ENCODE measurements at places on chromosomes 16 and 17.

- DNase-seq = no peak
Observed at GRCh38 chr17:50207792-50208567, 6.5 kb upstream of the COL1A1 start.

DNA sequence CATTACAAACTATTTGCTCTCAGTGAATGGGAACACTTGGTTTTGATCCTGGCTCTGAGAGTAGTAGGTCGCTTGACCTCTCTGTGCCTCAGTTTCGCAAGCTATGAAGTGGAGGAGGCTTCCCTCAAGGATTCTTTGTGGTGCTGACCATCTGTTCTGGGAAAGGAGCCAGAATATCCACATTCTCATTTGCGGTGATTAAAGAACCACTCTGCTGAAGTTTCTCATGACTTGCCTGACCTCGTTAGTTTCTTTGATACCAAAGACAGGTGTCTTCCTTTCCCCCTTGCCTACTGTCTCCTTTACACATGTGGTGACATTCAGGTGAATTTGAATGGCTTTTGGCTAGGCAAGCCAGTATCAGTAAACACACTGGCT, 116.0 kb downstream of the SNX29 start:
- DNase-seq = no peak

- no peak for DNase-seq
Observed at GRCh38 chr17:29607557-29608195, 14.7 kb downstream of the ANKRD13B start.

DNA sequence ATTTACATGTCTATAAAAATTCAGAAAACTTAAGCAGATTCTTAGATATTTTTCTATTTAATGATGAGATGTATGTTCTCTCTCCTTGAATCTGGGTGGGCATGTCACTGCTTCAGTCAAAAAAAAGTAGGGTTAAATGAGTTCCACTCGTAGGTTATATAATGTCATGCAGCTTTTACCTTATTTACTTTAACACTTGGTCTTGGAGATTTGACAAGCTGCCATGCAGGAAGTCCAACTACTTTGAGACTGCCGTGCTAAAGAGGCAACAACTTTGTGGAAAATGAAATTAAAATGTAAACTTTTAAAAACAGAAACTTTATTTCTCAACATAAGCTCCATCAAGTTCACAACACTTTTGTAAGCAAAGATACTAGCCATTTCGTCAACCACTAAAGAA, 1336.0 kb upstream of the CDH8 start:
- no peak for DNase-seq

- DNase-seq = no peak
Observed at GRCh38 chr17:40260528-40260927, 27.2 kb upstream of the CDC6 start.

DNA sequence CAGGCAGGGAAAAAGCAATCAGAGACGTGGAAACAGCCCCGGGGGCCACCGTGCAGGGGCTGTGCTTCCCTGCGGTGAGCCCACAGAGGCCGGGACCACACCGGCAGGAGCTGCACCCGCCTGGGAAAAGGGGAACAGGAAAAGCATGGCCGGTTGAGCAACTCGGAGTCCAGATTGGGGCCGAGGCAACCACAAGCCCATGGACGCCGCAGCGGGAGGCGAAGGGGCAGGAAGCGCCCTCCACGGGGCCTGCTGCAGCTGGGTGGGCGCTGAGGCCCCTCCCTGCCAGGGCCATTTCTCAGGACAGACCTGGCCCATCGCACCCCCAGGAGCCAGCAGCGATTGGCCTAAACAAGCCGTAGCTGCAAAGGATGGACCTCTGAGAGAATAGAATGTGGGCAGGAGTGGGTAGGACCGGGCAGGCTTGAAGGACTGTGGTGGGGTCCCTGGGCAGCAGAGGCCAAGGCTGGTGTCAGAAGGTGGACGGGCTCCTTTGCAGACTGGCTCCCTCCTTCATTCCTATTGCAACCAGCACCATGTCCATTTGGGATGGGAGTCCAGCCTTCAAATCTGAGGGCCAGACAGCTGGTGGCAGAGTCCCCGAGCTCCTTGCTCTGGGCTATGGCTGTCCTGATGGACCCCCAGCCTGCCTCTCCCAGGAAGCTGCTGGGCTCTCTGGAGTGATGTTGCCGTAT, 30.4 kb downstream of the COX4I1 start:
- no peak for DNase-seq

GRCh38 chr16:66712512-66712911, 16.0 kb upstream of the CMTM4 start:
- no peak for DNase-seq

- no peak for DNase-seq
Observed at GRCh38 chr17:80111702-80112470, 10.5 kb downstream of the GAA start.

GRCh38 chr17:77306048-77306789, 165.4 kb downstream of the SEC14L1 start:
- DNase-seq = no peak

GRCh38 chr16:84027625-84028024, 15.0 kb downstream of the SLC38A8 start:
- DNase-seq = no peak

GRCh38 chr16:28846933-28847273, 755 bp upstream of the TUFM start:
- DNase-seq = no peak

GRCh38 chr17:30716461-30717290, 107.8 kb downstream of the CRLF3 start:
- DNase-seq = no peak

GRCh38 chr17:44602390-44602789, 45.1 kb downstream of the FZD2 start:
- peak; percentile 40 for DNase-seq
